ENCODE measurements at places on chromosomes 7 and 10. TPM values are rescaled to one million over a fixed set of nuclear protein-coding genes. Genes with fewer than 3 reads are reported as not detected.
A peak's percentile ranks its signal among the peaks of the same experiment; 100 is the strongest.

DNA sequence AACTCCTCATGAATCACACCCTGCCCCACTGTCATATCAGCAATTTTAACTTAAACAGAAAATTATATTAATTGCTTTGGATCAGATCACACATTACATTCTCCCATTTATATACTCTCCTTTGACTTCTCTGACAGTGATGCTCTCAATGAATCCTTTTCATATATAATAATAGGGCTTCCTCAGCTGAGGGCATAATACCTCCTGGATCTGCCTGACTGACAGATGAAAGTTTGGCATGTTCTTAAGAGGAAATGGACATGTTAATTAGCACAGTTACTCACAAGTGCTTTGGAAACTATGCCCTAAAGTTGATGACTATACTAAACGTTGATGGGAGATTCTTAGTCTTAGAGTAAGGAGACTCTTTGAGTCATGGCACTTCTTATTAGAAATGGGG, 478.2 kb upstream of the LRRN3 start:
- no peak for DNase-seq

DNA sequence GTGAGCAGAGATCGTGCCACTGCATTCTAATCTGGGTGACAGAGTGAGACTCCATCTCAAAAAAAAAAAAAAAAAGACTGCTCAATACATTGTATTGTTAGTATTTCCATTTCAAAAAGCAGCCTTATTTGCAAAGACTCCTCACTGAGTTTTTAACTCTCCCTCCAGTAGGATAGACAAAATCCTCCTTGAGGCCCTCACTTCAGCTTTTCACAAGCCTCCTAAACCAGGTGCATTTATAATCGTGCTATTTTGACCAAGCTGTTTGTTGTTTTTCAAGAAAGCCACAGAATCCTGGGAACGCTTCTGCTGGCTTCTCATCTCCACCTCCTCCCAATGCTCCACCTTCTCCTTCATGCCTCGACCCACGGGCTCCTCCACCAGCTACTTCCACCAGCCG, 6.3 kb upstream of the DDIT4 start:
- no peak for DNase-seq

GRCh38 chr7:23012908-23013714, 819 bp downstream of the HYCC1 start:
- peak; percentile 61 for DNase-seq

ZNF722 gene
- not detected for total RNA-seq

PDE1C gene
- 181 TPM for total RNA-seq

NPY4R2 gene
- not detected for total RNA-seq

DNA sequence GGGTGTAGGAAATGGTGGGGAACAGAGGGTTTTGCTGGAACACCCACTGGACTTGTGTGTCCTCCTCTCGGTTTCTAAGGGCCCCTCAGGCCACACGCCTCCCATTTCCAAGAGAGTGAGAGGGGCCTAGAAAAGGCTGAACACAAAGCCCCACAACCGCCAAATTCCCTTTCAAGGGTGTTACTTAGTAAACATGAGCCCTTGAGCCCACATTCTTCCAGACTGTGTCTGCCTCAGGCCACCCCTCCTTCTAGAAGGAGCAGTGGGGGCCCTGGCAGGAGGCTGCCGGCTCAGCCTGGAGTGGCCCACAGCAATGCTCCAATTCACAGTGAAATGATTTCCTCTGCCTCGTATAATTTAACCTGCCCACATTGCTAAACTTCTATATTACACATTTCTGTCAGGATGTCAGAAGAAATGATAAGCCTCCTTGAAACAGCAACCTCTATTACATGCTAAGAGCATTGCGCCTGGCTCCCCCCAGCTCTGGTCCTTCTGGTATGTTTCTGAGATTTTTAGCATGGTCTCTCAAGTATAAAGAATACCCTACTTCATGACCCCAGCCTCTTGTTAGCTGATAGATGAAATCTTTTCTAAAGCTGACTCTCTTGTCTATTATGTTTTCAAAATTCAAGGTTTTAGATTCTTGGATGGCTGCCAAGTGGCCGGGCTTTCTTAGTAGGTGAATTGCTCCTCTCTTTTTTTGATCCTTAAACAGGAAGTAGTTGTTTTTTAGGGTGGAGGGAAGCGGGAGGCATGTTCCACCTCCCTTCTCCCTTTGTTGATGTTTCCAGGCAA, 673.9 kb upstream of the GALNT17 start:
- DNase-seq: no peak

ECD gene
- 14.4 TPM for total RNA-seq

- peak; percentile 30 for DNase-seq
These were observed 78.2 kb downstream of the NKX6-2 start for GRCh38 chr10:132707776-132708171.

DNA sequence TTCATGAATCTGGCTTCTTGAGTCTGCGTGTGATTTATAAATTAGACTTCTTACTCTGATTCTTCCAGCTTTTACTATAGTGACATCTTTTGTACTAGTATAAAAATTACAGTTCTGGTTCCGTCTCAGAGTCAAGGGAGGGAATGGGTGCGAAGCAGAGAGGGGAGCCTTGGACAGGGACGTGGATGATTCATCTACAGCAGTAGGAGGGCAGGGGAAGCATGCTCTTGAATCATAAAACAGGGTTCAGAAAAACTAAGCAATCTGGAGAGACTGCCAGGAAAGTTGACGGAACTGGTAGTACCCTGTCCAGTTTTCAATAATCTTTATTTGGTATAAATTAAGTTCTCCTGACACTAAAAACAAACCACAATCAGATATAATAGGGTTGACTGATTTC, 58.1 kb downstream of the ITGA8 start:
- no peak for DNase-seq

- peak; percentile 33 for DNase-seq
These were observed 1.4 kb upstream of the TWIST1 start for GRCh38 chr7:19118636-19119371.

GRCh38 chr10:6416892-6417512, 163.1 kb downstream of the PRKCQ start:
- no peak for DNase-seq

- DNase-seq: no peak
These were observed 13.5 kb downstream of the UPP1 start for GRCh38 chr7:48102530-48102929.

HOXA11 gene
- not detected for total RNA-seq

SERPINE1 gene
- 1.6 TPM for total RNA-seq

DNA sequence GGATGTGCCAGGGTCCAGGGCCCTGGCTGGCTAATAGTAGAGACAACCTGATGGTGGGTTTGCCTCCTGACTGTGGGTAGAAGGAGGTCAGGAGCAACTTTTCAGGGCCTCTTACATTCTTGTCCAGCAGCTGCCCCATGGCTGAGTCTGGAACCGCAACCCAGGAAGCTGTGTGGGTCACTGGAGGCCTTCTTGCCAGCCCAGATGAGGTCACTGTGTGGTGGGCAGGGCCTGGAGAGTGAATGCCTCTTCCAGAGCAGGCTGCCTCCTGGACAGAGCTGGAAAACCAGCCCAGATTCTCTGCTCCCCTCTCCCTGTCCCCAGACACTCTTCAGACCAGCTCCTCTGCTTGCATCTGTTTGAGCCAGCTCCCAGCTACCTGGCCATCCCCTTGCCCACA, 43.5 kb upstream of the LEP start:
- no peak for DNase-seq

SH2D4B gene
- total RNA-seq: not detected

DNA sequence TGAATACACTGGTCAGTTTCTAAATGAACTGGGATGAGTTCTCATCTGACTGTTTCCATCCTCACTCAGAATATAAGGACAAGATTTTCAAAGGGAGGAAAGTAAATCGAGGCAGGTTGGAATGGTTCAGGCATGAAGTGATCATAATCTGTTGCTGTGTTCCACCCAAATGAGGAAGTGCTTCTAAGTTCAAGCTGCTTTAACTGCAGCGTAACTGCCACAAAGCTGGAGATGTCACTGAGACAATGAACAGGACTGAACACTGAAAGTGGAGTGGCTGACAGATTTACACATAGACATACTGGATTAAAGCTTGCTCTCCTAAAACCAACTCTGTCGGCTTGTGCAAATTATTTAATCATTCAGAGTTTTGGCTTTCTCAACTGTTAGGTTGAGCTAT, 66.6 kb downstream of the GPR37 start:
- DNase-seq: no peak

GRCh38 chr7:46076527-46076926, 155.5 kb upstream of the IGFBP3 start:
- DNase-seq: no peak

SUPV3L1 gene
- total RNA-seq: 36.4 TPM

GRCh38 chr7:7799138-7799537, 80.7 kb upstream of the RPA3 start:
- no peak for DNase-seq

DNA sequence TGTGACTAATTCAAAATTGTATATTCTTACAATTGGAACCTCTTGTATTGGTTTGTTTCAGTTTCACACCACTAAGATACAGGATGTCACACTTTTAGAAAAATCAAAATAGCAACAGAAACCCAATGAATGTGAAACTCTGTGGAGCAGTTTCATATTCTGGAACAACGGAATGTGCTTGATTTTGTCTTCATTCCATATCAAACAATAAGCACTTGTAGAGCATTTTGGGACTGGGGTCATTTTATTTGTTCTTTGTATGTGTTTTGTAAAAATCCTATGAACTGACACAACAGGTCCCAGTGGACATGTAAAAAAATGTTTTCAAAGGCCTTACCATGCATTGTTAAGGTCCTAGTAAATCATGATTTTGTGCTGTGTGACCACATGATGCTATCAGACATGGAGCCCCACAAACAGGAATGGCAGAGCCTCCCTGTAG, 123.1 kb downstream of the DKK1 start:
- DNase-seq: no peak

- DNase-seq: no peak
These were observed 70.5 kb downstream of the ZNF503 start for GRCh38 chr10:75331081-75331480.

DNA sequence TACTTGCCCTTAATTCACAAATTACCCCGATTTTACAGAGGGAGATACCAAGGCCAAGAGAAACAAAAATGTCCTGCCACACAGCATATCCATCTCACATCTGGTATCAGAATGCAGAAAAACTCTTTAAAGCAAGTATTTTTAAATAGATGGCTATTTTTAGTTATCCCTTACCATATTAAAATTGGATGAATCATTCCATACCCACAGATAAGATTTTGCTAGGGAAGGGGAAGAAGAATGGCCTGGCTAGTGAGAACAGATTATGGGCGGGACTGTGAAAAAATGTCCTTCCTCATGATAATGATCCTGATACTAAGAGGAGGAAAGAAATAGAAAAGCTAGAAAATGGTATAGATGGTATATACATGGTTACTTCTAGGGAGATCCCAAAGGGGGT, 80.6 kb upstream of the GATAD1 start:
- no peak for DNase-seq

- no peak for DNase-seq
These were observed 77.3 kb downstream of the CCSER2 start for GRCh38 chr10:84405662-84406061.

DNA sequence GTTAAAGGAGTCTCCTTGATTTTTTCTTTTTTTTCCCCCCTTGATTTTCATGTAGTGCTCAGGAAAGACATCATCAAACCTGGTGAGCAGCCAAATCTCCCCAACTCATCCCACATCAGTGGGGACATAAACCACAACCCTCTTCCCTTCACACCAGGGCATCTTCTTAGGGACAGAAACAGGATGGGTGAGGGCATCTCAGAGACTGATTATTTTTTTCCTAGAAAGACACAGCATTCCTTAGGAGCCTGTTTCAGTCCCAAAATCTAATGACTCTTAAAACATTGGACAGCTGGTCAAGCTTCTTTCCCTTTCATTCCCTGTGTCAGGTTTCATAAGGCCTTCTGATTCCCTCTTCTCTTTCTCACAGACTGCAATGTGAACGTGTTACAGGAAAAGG, 31.5 kb upstream of the GSAP start:
- DNase-seq: no peak

DNA sequence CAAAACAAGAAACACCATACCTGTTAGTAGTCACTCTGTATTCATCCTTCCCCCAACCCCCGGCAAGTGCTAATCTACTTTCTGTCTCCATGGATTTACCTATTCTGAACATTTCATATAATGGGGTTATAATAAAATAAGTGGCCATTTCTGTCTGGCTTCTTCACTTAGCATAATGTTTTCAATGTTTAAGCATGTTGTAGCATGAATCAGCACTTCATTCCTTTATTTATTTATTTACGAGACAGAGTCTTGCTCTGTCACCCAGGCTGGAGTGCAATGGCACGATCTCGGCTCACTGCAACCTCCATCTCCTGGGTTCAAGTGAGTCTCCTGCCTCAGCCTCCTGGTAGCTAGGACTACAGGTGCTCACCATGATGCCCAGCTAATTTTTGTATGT, 69.2 kb downstream of the HIP1 start:
- no peak for DNase-seq

PNLIP gene
- total RNA-seq: not detected

DNA sequence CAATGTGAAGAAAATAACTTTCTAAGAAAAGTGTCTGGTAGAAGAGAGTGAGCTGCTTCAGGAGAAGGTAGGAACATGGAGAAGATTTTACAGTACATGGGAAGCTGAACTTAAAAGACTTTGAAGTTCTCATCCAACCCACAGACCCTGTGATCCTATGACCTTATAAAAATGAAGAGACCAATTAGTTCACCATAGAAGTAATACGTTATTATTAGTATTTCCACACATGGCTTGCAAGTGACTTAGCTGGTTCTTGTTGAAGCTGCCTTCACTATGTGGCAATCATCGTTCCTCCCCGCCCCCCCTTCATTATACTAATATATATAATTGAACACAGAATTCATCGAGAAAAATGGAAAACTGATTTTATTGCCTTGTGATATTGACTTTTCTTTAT, 129.1 kb downstream of the SND1 start:
- DNase-seq: no peak

- DNase-seq: no peak
These were observed 99.3 kb upstream of the NFE2L3 start for GRCh38 chr7:26052706-26053105.

- DNase-seq: peak; percentile 51
These were observed 99.9 kb downstream of the MPP7 start for GRCh38 chr10:28202941-28203352.

DNA sequence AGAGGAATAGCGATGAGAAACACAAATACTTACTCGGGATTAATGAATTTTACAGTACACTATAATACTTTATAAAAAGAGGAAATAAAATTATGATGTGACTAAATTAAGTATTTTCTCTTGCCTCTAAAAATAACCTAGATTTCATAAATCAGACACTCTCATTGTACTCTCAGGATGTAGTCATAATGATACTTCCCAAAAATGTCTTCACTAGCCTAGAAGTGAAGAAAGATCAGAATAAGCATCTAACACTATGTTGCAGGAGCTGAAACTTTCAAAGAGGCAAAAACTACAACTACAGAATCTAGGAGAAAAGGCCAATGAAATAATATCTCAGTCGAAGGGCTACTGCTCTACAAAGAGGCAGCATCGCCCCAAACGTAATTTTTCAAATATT, 49.4 kb downstream of the DNAJC1 start:
- no peak for DNase-seq

- DNase-seq: no peak
These were observed 48.1 kb downstream of the ATRNL1 start for GRCh38 chr10:115141254-115141653.
